ENCODE measurements at places on chromosomes 12 and 14.

GRCh38 chr12:50518090-50518489 is 13.3 kb downstream of the DIP2B start:
- DNase-seq = no peak

- DNase-seq = no peak
These were observed 4.2 kb downstream of the PDE3A start for GRCh38 chr12:20372326-20373096.

- no peak for DNase-seq
These were observed 81.0 kb downstream of the ETV6 start for GRCh38 chr12:11730299-11731041.

GRCh38 chr14:34640826-34641225 is 10.9 kb upstream of the SNX6 start:
- no peak for DNase-seq

GRCh38 chr12:58732894-58733293 is 187.4 kb downstream of the LRIG3 start:
- DNase-seq = no peak

DNA sequence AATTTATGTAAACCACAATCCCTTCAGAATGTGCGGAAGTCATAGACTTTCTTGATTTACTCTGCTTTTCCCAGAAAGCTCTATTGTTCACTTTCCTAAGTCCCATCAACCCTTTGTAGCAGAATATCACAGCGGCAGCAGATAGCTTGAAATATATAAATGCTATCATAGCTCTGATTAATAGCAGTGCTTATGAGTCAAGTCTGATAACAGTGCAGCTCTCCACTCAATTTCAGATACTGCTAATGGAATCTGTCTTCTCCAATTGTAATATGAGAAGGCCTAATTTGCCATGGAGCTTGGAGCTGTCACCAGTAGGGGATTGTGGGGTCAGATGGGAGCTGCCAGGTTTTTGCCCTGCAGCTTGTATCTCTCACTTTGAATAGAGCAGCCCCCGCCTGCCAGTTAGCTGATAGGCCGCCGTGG is 10.9 kb downstream of the TMEM260 start:
- DNase-seq = no peak

Measured in ACHN (cell line).